ENCODE measurements at places on chromosomes 2 and 18.

- no peaks in the 10 kb centered on the region for H3K36me3 ChIP-seq
- no peak overlapping the region for H3K27ac ChIP-seq
- peaks cover 26% of the 10 kb centered on the region for H3K27me3 ChIP-seq
- no peaks in the 10 kb centered on the region for H3K4me1 ChIP-seq
- DNase-seq = no peak
Observed at GRCh38 chr2:128058114-128058513, 30.3 kb upstream of the SAP130 start.

- H3K27me3 ChIP-seq = peaks cover 8% of the 10 kb centered on the region
- H3K4me1 ChIP-seq = no peaks in the 10 kb centered on the region
- no peak overlapping the region for H3K27ac ChIP-seq
- DNase-seq = no peak
Observed at GRCh38 chr2:71882949-71883472, 264.7 kb downstream of the CYP26B1 start.

DNA sequence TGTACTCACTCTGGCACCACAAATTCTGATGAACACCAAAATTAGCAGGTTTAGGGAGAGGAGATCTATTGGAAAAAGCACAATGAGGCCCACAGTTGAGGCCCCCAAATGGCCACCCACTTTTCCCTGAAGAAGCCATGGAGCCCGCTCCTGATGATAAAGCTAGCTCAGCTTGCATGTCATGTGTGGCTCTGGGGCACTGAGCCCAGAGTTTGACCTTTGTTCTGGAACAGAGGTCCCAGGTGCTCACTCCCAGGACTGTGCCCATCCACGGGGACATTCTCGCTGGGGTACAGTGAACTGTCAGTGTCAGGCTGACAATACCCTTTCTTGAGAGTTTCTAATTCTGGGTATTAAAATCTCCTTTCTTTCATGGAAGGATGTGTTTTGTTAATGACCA, 36.2 kb downstream of the XDH start:
- peaks cover 17% of the 10 kb centered on the region for H3K27me3 ChIP-seq
- H3K27ac ChIP-seq = no peak overlapping the region
- no peak overlapping the region for H3K4me3 ChIP-seq

DNA sequence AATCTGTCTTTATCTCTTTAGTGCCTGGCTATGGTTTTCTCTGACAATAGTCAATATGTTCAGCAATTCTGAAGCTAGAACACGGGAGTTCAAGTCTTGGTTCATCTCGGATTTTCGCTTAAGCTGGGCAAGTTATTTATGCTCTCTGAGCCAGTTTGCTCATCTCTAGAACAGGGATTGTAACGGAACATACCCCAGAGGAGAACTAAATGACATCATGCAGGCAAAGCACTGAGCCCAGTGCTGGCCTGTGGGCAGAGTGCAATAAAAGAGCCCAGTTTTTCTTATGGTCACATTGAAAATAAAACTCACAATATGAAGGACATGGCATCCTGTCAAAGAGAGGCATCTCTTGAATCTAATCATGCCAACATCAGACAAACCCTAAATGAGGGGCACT, 143.9 kb downstream of the ZBTB7C start:
- no peak overlapping the region for H3K4me3 ChIP-seq
- H3K27ac ChIP-seq = no peak overlapping the region
- no peaks in the 10 kb centered on the region for H3K36me3 ChIP-seq
- peaks cover 25% of the 10 kb centered on the region for H3K27me3 ChIP-seq

DNA sequence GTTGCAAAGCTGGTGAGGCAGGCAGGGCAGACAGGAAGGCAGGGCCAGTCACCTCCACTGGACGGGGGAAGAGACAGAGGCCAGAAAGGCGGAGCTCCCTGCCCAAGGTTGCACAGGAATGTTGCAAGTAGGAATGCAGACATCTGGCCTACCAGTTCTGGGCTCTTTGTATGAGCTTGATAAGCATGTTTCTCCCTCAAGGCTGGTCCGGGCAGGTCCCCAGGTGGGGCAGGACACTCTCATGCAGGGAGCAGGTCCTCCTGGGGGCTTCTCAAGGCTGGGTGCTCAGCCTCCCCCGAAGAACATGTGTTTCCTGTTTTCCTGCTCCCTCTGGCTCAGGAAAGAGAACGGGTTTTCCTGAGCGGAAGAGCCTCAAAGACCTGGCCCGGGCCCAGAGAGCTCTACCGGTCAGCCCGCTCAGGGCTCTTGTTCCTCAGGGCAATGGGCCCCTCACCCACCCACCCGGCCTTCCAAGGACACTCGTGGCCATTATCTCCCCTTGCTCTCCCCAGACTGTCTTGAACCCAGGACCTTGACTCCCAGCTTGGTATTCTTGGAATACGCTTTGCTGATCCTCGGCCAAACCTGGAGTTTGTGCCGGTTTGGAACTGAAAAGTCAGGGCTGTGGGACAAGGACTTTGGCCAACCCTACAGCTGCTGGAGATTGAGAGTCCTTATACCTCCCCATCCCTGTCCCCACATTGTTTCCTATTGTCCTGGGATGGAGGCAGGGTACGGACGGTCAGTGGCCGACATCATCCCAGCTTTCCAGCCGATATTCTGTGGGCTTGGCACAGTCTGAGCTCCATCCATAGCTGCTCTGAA, 87.7 kb upstream of the HAAO start:
- no peak for DNase-seq
- H3K27me3 ChIP-seq = no peaks in the 10 kb centered on the region
- H3K4me3 ChIP-seq = no peak overlapping the region
- peaks cover 3% of the 10 kb centered on the region for H3K4me1 ChIP-seq

DNA sequence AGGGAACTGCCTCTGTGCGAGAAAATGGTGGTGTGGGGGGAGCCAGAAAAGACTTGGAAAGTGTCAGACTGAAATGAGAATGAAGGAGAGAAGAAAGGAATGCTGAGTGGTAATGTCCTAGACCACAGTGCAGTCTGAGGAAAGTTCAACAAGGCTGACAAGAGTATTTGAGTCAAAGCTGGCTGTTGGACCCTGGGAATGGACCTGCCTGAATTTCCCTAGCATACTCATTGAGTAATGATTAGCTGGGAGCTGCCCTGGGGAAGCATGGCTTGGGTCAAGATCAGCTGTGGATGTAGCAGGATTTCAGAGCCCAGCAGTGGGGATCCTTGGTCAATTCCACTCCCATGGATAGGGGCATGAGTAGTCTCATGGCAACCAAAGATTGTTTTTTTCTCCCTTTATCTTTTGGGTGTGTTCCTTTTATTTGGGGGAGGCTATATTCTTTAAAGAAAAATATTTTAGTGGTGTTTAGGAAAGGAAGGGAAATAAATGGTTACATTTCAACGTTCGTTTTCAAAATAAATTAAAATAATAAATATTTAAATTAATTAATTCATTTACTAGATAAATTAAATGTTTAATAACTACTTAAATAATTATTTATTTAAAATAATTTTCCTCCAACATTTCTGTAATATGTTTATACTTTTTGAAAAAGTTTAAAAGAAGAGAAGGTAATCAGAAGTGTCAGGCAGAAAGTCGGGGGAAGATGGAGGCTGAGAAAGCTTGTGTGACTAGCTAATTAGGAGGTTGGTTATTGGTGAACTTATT, 15.9 kb upstream of the LHCGR start:
- H3K27ac ChIP-seq = no peak overlapping the region
- peaks cover 8% of the 10 kb centered on the region for H3K27me3 ChIP-seq
- H3K4me1 ChIP-seq = no peaks in the 10 kb centered on the region

- H3K4me3 ChIP-seq = peak within 1 kb of the TSS; percentile 29
- peak; percentile 36 for DNase-seq
- H3K36me3 ChIP-seq = no peaks in the 10 kb centered on the region
- peaks cover 62% of the 10 kb centered on the region for H3K27me3 ChIP-seq
- H3K4me1 ChIP-seq = peaks cover 5% of the 10 kb centered on the region
Observed at GRCh38 chr18:21242141-21242779, at the start of gene GREB1L. Gene GREB1L (plus strand): TSS chr18:21242232. CDS start chr18:21383519, 141,287 bp downstream.

DNA sequence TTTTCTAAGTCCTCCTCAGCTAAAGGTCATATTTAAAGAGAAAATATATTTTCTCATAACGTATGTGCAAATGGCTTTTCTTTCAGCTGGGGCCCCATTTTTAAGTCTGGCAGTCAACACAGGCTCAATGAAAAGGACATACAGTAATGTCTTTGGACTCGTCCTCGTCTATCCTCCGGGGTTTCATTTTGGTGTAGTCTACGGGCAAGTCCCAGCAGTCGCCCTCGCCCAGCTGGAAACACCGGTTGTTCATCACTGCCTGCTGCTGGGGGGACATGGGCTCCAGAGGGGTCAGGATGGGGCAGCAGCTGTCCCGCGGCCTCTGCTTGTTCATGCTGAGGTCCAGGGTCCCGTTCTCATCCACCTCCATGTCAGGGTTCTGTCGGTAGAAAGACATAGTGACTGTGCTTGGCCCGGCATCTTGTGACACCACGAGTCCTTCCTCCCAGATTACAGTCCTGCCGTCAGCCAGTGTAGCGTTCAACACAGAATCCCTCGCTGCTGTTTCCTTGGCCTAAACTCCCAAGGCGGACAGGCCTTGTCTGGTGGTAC, 144.9 kb upstream of the PXDN start:
- no peak overlapping the region for H3K27ac ChIP-seq
- no peaks in the 10 kb centered on the region for H3K36me3 ChIP-seq
- no peak for DNase-seq
- no peaks in the 10 kb centered on the region for H3K4me1 ChIP-seq
- no peak overlapping the region for H3K4me3 ChIP-seq

GRCh38 chr18:59229191-59229590, 9.2 kb downstream of the GRP start:
- H3K4me1 ChIP-seq = no peaks in the 10 kb centered on the region
- DNase-seq = no peak
- peaks cover 27% of the 10 kb centered on the region for H3K27me3 ChIP-seq
- H3K27ac ChIP-seq = no peak overlapping the region
- H3K4me3 ChIP-seq = no peak overlapping the region
- no peaks in the 10 kb centered on the region for H3K36me3 ChIP-seq

GRCh38 chr2:127053731-127054603, 53.0 kb downstream of the BIN1 start:
- DNase-seq = no peak
- peaks cover 15% of the 10 kb centered on the region for H3K36me3 ChIP-seq
- H3K27ac ChIP-seq = no peak overlapping the region
- no peak overlapping the region for H3K4me3 ChIP-seq
- peaks cover 2% of the 10 kb centered on the region for H3K4me1 ChIP-seq

- no peak overlapping the region for H3K4me3 ChIP-seq
- H3K27ac ChIP-seq = no peak overlapping the region
- H3K4me1 ChIP-seq = peaks cover 11% of the 10 kb centered on the region
- no peaks in the 10 kb centered on the region for H3K36me3 ChIP-seq
- H3K27me3 ChIP-seq = no peaks in the 10 kb centered on the region
Observed at GRCh38 chr2:229731916-229732315, 17.6 kb upstream of the DNER start.

DNA sequence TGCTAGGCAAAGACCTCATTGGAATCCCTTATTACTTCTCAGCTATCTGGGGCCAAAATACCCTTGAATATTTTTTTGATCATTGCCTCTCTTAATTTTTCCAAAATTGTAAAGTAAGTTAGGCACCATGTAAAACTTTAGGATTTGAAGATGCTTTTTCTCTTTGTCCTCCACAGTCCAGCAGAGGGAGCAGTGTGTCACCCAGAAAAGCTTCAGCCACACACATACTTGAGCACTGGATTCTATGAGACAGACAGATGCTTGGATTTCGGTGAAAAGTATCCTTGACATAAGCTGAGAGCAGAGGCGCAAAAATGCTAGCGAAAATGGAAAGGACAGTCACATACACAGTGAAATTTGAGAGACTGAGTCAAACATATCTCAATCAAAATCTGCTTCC, 74.7 kb upstream of the KCNJ3 start:
- DNase-seq = no peak
- H3K4me3 ChIP-seq = no peak overlapping the region
- H3K36me3 ChIP-seq = no peaks in the 10 kb centered on the region
- H3K27ac ChIP-seq = no peak overlapping the region
- H3K4me1 ChIP-seq = no peaks in the 10 kb centered on the region

DNA sequence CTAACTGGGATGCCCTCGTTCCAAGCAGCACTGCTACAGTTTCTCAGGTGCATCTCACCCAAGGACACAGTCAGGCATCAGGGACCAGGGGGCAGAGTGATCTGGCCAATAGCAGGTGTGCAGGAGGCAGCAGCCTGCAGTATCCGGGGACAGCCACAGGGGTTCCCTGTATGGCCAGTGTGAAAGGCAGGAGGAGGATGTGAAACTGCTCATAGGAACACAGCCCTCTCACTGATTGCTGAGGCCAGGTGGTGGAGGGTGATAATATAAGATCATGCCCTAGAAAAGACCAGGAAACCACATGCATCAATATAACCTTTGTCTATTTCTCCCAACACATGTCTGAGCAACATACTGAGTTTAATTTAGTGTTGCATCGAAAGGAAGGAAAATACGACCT, 112.7 kb upstream of the TACR1 start:
- no peak overlapping the region for H3K4me3 ChIP-seq
- H3K4me1 ChIP-seq = no peaks in the 10 kb centered on the region
- H3K27ac ChIP-seq = no peak overlapping the region
- DNase-seq = no peak
- no peaks in the 10 kb centered on the region for H3K36me3 ChIP-seq

DNA sequence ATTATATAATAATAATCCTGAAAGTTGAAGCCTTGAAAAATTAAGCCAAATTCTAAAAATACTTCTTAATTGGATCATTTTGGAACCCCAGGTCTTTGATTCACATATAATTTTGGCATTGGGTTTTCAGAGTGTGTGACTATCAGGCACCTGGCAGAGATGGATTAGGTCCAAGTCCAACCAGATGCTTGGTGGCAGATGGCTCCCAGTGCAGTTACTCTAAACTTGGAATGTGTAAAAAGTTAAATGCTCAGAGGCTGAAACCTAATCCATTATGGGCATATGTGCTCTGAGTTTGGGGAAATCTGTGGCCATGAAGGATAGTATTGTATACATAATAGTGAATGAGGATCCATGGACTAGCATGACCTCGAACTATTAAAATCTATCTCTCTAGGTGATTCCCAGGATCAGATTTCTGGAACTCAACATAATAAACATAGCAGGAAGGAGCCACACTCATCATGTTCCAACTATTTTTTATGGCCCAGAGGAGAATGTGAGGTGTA, 333.0 kb downstream of the RPRM start:
- no peaks in the 10 kb centered on the region for H3K4me1 ChIP-seq
- no peak overlapping the region for H3K27ac ChIP-seq
- no peaks in the 10 kb centered on the region for H3K36me3 ChIP-seq
- H3K27me3 ChIP-seq = no peaks in the 10 kb centered on the region
- no peak for DNase-seq
- no peak overlapping the region for H3K4me3 ChIP-seq

DNA sequence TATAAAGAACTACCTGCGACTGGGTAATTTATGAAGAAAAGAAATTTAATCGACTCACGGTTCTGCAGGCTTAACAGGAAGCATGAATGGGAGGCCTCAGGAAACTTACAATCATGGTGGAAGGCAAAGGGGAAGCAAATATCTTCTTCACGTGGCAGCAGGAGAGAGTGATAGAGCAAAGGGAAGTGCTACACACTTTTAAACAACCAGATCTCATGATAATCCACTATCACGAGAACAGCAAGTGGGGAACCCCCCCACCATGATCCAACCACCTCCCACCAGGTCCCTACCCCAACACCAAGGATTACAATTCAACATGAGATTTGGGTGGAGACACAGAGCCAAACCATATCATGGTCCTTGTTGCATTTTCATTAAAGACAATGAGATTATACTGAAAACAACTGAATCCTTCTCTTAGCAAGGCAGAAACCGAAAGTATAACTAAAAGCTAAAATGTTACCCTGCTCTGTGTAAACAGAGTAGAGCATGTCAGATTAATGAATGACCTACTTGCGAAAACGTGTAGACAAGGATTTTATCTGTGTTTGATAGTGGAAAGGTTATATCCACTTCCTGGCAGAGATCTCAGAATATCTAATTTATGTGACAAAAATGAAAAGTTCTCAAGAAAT, 60.1 kb upstream of the RBBP8 start:
- H3K36me3 ChIP-seq = no peaks in the 10 kb centered on the region
- no peak overlapping the region for H3K27ac ChIP-seq
- H3K4me3 ChIP-seq = no peak overlapping the region
- no peak for DNase-seq
- peaks cover 9% of the 10 kb centered on the region for H3K4me1 ChIP-seq

All from activated naive CD4-positive, alpha-beta T cell treated with anti-CD3 and anti-CD28 coated beads, Interleukin-2, amount 10 ng/mL, durations not matched to agents 7 days and 5 days (primary cell).